SJCRH30 (cell line): ENCODE measurements at places on chromosomes 1 and 21.

GRCh38 chr1:234977875-234978396 is 150.7 kb downstream of the TOMM20 start:
- DNase-seq, result peak; percentile 63

DNA sequence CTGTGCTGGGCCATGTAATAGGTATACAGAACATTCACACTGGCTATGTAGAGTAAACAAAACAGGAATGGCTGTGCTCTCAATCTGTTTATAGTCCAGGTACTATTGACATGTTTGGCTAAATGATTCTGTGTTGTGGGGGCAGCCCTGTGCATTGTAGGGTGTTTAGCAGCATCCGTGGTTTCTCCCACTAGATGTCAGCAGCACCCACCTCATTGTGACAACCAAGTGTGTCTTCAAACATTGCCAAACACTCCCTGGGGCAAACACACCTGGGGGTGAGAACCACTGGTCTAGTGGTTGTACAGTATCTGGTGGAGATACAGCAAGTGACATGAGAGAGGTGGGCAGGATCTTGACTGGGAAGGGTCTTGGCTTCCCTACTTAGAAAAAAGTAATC is 80.4 kb upstream of the SPATA6 start:
- DNase-seq, result no peak

DNA sequence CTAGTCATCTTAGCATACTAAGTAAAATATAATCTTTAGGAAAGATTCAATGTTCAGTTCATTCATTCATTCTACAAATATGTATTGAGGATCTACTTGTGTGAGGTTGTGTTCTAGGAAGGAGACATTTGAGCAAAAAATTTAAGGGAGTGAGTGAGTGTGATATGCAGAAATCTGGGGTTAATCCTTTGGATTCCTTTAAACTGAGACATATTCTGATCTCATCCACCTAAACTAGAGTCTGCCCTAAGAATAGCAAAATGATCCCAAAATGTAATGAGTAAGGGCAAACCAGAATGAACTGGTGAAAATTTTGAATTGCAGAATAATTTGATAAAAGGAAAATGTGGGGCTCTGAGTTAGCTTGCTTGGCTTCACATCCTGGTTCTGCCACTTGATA is 8.6 kb downstream of the UBE2U start:
- no peak for DNase-seq

- DNase-seq, result no peak
Measured at GRCh38 chr21:16492356-16492755, 762.6 kb downstream of the USP25 start.

DNA sequence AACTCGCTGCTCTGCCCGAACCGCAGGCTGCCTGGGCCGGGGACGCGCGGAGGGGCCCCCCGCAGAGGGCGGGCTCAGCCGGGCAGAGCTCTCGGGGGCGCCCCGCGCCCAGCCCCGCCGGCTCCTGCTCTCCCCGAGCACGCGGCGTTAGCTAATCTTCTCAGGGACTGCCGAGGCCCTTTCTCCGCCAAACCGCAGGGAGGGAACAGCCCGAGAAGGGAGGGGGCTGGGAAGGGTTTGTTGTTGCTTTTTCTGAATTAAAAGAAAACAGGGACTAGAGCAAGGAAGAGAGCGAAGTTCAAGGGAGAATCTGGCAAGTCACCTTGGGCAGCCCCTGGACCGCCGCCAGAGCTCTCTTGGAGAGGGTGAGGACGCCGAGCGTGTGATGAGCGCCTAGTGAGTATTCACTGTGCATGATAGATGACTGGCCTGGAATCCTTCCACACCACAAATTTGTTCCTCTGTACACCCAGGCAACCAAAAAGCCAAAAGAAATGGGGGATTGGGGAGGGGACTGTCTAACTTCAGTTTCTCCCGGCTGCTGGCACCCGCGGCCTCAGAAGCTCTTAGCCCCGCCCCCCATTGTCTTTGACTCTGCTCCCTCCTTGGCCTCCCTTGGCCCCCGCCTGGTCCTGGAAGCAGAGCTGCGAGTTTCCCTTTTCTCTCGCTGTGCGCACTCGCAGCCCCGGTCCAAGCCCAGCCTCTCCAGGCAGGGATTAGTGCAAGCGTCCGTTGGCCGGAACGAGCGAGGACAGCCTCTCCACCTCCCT is 19.7 kb upstream of the LMX1A start:
- DNase-seq, result no peak

DNA sequence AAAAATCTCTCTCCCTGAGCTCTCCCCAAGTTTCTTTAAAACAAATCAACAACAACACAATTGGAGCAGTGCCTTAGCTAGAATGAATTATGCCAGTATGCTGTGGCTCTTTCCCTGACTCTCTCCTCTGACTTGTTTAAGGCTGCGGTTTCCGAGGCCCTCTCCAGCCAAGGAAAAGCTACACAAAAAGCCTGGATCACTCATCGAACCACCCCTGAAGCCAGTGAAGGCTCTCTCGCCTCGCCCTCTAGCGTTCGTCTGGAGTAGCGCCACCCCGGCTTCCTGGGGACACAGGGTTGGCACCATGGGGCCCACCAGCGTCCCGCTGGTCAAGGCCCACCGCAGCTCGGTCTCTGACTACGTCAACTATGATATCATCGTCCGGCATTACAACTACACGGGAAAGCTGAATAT is 1.9 kb downstream of the S1PR1 start:
- peak; percentile 94 for DNase-seq

GRCh38 chr21:34335316-34335715 is 28.5 kb upstream of the KCNE2 start:
- DNase-seq, result no peak

DNA sequence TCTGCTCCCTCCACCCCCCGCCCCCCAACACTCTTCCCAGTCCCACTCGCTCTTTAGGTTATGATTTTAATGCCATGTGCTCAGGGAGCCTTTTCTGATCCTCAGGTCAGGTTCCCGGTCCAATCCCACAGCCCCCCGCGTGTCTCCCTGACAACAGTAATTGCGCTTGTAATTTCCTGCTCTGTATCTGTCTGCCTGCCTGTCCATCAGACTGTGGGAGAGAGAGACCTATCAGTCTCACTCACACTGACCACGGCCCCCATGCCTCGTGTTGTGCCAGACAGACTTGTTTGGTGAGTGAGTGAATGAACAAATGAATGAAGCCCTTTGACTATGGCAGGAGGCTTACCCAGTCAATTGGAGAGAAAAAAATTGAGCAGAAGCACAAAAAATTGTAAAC is 50.8 kb upstream of the ECE1 start:
- no peak for DNase-seq

DNA sequence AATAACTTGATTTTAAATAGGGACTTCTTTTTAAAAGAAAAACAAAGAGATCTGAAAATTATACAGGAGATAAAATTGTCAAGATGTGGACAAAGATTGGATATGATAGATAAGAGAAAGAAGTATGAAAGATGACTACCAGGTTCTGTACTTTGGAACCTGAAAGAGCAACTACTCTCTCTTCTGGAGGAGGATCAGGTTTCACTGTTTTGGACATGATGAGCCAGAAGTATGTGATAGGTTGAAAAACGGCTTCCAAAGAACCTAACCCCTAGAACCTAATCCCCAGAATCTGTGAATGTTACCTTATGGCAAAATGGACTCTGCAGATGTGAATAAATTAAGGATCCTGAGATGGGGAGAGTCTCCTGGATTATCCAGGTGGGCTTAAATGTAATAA is 26.2 kb downstream of the RSBN1 start:
- DNase-seq, result peak; percentile 6

DNA sequence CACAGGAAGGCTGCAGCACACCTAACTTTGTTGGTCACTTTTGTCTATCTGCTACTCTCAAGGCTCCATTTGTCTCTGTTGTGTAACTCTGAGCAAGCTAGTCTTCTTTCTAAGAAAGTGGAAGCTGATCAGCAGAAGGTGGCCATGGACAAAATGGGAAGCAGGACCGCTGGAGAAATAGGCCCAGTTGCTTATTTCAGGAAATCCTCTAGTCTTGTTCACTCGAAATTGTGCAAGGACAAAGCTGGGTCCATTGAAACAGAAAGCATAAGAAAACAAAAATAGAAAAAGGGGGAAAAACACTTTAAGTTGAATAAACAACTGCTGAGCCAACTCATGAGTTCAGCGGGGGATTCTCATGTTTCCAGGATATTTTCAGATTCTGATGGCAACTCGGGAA is 150.1 kb downstream of the PBX1 start:
- no peak for DNase-seq

DNA sequence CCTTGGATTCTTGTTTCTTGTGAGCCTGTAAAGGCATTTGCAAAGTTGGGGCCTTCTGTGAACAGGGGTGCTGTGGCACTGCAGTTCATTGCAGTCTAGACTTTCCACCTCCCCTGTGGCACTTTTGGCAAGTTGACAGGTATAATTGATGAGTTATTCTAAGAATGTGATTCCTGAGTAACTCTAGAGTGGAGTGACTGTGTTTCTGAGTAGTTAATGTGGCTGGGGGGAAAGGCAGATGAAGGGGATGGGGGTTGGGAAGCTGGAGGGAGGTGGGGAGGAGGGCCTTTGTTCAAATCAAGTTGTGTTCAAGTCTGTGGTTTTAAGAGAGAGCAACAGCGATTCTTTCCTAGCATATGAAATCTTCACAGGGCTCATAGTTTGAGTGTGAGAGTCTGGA is 32.9 kb downstream of the PBX1 start:
- DNase-seq, result no peak

- no peak for DNase-seq
Measured at GRCh38 chr1:1232796-1233566, 944 bp downstream of the B3GALT6 start.

DNA sequence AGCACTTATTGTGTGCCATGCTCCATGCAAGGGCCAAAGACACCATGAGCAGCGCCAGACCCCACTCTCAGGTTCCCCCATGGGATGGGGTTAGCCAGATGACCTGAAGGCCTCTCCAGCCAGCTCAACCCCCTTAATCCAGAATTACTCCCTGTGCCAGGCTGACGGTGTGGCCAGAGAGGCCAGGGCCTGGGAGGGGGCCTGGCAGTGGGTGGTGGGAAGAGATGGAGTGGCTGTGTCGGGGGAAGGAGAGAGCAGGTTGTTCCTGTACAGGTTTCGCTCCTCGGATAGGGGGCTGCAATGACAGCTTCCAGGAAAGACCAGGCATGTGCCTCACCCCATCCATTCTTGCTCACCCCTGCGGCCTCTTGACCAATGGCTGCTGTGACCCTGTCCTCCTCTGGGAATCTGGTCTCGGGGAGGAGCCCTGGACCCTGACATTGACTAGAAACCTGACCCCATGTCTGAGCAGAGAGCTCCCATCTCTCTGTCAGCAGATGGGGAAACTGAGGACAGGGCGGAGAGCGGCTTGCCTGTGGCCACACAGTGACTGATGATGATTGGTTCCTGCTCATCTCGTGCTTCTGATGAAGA is 345.3 kb downstream of the MATN1 start:
- no peak for DNase-seq

- DNase-seq, result no peak
Measured at GRCh38 chr21:45595574-45596295, 47.8 kb upstream of the PCBP3 start.
